ENCODE measurements at places on chromosomes 1 and 21.

DNA sequence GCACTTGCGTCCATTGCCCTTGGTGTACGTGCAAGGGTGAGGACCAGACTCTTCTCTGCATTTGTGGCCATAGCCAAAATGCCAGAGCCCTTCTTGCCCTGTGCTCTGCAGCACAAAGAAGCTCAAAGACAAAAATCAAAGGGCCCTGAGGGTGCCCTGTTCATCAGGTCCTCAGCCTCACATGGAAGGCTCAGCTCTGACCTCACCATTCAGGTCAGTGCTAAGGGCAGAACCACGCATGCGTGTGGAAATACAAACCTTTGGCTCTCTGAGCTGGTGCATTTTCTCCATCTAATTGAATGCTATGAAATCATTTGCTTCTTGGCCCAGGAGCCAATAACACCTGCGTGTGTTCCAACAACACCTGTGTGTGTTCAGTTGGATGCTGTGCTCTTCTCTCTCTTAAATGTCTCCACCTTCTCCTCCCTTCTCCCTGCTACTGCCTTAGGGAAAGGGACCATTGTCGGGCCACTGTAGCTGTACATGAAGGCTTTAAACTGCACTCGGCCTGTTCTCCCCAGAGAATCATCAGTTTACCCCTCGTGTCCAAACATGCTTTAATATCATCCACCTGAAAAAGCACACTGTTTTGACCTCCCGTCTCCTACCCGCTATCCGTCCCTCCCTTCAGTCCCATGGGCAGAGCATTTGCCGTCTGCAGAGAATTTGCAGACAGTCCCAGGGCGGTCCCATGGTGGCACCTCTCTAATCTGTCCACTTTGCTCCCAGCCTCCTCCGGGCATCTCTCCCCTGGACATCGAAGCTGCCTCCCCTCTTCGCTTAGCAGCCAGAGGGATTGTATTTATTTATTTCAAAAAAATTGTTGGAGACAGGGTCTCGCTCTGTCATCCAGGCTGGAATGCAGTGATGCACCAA is 60.6 kb downstream of the EVA1C start:
- DNase-seq: no peak

DNA sequence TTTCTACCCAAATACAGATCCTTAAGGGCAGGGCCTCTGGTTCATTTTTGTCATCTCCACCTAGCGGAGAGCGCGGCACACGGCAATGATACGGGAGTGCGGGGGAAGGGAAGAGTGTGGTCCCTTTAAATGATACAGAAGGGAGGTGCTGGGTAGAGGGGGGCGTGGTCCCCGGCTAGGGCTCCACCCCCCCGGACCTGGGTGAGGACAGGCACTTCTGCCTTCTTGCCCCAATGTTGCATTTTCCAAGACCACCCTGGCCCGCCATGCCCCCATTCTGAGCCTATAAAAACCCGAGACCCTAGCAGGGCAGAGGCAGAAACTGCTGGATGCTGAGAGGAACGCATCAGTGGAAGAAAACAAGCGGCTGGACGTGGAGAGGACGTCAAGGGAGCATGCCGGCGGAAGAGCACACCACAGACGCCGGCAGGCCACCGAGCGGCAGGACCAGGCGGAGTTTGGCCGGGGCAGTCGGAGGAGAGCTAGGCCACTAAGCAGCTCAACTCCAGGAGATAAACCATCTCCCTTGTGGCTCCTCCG is 30.0 kb downstream of the LRRC3 start:
- DNase-seq: peak; percentile 25

- no peak for DNase-seq
Observed at GRCh38 chr1:63829349-63830327, 55.8 kb downstream of the ROR1 start.

DNA sequence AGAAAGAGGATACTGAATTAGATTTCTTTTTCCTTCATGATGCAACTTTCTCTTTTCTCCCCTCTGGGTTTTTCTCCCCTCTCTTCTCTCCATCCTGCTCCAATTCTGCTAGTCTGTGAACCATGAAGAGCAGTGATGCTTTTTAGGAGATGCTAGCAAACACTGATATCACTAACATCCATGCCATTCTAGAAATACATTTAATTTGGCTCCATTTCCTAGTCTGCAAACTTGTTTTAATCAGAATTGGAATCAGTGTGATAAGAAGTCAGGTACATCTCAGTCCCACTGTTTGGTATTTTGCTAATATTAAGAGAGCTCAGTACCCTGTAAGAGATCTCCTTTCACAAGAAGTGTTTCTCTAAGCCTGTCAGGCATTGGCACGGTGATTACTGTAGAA is 437.1 kb downstream of the RWDD3 start:
- DNase-seq: no peak

DNA sequence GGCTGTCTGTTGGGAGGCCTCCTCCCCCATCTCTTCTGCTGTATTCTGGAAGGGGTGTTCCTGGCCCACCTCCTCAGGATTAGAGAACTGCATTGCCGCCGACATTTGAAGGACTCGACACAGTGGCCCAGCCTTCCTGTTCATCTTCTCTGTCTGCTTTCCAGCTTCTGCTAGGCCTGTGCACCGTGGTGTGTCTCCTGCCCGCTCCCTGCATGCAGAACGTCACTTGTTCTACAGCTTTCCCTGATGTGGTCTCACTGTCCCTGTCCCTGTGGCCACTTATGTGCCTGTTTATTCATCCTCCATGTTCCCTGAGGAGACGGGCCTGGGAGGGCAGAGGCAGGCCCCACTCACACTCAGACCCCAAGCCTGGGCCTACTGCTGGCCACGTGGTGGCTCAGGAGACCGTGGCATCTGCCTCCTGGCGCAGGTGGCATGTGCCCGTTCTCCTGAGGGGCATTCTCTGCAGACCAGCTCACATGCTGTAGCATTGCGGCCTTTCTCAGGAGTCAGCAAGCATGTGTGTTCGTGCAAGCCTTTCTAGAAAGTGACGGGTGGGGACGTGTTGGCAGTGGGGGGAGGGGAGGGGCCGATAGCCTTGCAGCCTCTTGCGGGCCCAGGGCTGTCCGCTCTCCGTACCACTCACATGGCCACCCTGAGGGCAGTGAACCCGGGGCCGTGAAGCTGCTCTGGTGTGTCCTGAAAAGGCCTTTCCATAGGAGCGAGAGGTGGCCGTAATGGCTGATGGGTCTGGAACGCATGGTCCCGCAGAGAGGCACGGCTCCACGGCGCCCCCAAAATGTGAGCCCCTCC is 35.9 kb downstream of the POFUT2 start:
- no peak for DNase-seq

GRCh38 chr1:67780637-67781036 is 52.6 kb downstream of the GNG12 start:
- DNase-seq: no peak

Measured in effector memory CD4-positive, alpha-beta T cell (primary cell).